ENCODE measurements at places on chromosomes 5 and 9.

DNA sequence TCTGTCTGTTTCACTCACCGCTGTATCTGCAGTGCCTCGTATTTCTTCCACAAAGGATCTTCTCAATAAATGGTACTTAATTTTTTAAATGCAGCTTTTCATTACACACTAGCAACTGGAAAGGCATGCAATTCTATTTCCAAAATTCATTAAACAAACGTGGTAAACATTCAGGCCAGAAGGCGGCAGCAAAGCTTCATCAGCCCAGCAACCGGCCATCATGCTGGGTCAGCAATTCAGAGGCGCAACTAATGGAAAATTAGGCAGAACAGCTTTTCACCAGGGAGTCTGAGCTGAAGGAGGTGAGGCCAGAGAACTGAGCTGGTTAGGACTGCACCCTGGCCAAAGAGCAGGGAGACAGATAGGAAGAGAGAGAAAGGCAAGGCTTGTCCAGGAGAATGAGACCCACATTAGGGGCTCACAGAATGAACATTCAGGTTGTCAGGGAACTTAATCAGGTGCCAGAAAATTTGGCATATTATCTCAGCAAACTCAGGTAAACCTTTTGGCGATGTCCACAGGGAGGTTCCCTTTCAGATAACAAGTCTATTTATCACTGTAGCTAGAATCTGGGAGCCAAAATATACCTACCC, 17.7 kb upstream of the RNF180 start:
- no peak for DNase-seq

DNA sequence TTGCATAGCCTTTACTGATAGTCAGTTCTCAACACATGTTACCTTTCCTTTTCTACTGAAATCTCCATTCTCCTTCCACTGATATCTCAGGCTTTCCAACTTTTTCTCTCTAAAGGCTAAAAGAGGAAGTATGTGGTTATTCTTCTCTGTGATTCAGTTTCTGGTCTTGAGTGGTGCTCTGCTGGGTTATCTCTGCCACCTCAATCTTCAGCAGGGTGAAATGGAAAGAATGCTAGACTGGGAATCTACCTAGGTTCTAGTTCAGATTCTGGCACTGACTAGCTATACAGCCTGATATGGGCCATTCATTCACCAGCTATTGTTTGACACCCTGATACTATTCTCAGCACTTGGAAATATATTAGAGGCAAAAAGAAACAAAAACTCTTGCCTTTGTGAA, 124.9 kb upstream of the GRIA1 start:
- DNase-seq, result no peak

- no peak for DNase-seq
These were observed 246.3 kb upstream of the MAP3K1 start for GRCh38 chr5:56569076-56569475.

DNA sequence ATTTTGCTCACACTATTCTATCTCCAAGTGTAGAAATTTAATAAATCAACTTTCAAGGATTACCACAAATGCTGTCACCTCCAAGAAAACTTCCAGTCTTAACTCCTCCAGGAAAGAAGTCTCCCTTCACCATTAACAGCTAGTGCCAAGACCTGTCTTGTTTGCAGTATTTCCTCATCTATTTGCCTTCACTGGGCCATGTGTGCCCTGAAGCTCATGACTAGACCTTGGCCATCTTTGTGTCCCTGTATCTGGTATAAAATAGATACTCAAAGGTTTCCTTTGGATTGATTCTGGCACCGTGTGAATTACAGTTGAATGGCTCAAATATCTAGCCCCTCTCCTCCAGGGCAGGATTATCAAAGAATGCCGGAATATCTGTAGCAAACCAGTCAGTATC, 346.7 kb upstream of the KLF4 start:
- DNase-seq, result no peak

GRCh38 chr5:140588311-140589070, 23.9 kb downstream of the SLC35A4 start:
- no peak for DNase-seq

GRCh38 chr9:77569335-77569734, 78.8 kb downstream of the GNA14 start:
- no peak for DNase-seq

- DNase-seq, result no peak
These were observed 80.4 kb downstream of the CAAP1 start for GRCh38 chr9:26812217-26812616.

DNA sequence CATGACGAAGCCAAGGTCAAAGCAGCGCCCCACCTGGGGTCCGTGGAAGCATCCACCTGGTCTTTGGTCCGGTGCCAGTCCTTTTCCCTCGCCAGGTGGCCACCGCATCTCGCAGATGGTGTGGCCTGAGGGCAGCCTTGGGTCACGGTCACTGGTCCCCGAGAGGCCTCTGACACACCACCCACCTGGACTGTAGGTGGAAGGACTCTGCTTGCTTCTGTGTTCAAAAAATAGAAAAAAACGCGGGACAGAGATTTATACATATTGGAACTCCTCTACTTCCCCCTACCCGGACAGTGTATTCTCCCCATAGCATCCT, 466 bp upstream of the TTC39B start:
- DNase-seq, result no peak
